ENCODE measurements at places on chromosomes 3 and 15.

- no peak for DNase-seq
These were observed 229.7 kb upstream of the TBL1XR1 start for GRCh38 chr3:177426878-177427495.

DNA sequence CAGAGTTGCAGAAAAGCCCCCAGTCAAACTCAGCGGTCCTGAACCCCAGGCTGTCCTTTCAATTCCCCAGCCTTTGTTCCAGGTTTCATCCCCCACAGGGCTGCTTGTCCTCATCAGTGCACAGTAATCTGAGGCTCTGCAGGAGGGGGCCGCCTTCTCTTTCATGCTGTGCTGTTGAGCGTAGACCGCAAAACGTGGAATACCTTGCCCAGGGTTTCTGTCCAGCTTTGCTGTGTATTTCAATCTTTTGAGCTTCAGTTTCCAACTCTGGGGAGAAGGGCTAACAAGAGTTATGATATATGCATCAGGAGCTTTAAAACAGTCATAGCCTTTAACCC, 64.8 kb downstream of the FAM43A start:
- DNase-seq: no peak

DNA sequence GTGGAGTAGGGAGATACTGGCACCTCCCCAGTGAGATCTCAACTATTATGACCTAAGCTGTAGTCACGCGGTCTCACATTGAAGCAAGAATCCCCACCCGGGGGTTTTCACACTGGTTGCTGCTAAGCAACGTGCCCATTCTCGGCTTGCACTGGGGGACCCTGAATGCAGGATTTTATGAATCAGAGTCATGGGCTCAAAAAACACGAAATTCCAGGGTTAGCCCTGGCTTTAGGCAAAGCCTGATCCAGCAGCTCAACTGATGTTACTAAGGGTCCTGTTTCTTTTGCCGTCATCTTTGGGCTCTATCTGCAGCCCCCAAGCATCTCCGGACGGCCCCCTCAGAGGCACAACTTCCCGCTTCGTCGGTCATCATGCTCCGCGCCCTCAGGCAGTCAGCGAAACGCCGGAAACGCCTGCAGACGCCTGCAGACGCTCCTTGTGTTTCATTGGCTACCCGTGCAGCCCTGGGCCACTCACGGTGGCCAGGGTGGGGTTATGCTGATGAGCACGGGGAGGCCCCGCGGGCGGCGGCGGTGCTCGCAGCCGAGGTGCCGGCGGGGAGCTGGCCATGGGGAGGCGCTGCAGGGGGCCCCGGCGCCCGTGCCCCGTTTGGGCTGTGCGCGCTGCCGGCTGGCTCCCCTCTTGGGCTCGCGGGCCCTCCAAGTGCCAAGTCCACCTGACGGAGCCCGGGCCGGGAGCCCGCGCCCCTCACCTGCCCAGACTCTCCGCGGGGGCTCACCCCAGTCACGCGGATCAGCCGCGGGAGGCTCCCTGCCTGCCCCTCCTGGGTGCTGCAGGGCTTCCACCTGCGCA, 25.8 kb downstream of the EFCC1 start:
- peak; percentile 77 for DNase-seq

DNA sequence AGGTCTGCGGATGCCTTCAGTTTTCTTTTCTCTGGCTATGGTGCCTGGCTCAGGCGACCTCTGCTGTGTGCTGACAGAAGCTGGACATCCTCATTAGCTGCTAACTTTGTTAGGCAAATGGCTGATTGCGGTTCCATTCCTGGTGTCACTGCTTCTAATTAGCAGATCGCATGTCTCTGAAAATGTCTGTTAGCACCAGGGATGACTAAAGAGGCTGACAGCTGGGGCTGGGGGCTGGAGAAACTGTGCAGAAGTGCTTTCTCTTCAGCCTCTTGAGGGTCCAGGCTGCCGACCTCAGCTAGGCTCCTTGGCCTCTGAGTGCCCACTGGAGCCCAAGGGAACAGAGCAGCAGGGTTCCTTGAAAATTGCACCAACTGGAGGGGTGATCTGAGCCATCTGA, 39.3 kb downstream of the CHCHD6 start:
- DNase-seq: no peak

DNA sequence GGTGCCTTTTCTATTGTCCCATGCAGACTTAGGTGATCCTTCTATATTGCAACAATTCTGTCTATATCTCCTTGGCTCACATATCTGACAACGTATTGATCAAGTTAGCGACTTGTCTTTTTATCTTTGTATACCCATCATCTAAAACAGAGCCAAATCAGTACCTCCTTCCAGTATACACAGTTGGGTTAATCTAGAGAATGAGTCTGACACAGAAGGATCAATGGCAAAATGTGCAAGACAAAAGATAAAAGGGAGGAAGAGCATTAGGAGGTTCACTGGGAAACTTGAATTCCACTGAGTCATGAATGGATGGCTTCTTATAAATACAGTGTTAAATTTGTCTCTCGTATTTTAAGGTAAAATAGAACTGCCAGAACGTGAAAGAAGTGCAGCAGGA, 6.0 kb downstream of the AADAC start:
- no peak for DNase-seq

DNA sequence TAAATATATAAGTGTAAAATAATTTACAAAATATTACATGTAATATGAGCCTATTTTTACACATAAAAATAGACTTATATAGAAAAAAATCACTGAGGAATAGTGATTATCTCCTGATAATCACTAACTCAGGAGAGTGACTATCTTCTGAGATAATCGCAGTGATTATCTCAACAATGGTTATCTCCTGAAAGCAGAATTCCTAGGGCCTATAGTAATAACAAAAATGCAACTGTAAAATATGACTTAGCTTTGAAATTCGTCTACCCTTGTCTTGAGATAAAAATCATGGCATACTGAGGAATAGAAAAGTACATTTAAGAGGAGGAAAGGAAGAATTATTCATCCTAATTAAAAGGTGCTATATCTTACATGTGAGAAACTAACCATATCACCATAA, 117.0 kb upstream of the ASB14 start:
- no peak for DNase-seq

- no peak for DNase-seq
These were observed 1.1 kb upstream of the MGLL start for GRCh38 chr3:127823426-127823857.

DNA sequence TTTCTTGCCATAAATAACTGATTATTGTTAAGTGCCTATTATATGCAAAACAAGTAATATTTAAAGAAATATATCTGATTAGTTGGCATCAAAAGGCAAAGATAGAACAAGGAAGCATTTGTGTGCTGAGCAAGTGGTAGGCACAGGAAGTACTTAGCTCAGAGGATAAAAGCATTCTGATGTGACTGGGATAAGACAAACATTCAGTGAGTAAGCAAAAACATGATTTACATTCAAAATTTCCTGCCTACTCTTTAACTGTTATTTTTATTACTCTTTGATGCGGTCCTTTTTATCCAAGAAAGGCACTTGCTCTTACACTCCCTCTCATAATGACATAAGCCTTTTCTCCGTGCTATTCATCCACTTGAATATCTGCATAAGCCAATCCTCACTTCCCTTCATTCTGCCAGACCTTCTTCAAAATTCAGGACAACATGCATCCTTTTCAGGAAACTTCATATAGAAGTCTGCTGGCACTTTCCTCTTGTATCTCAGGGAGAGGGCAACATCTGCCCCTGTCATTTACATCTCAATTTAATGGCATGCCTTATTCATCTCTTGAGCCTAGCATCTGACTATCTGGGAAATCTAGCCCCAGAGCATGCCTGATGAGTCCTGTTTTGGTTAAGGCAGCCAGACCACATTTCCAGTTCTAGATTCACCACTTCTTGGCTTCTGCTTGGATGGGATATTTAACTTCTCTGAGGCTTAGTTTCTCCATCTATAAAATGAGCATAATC, 478.2 kb upstream of the ROBO2 start:
- DNase-seq: no peak

GRCh38 chr3:23135026-23135785, 67.9 kb upstream of the UBE2E2 start:
- no peak for DNase-seq

DNA sequence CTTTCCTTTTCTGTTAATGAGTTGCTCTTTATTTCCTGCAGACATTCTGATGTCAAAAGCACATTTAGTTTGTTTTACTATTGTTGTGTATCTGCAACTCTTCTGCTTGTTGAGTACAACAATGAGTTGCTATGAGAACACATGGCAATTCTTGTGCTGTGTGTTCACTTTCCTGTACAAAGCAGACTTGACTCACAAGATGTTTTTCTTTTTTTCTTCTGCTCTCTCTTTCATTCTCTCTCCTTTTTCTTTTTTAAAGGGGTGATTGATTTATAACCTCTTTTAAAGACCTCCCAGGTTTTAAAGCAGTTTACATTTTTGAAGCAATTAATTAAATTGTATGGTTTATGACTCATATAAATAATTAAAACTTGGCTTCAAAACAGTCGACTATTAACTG, 31.6 kb upstream of the ABHD10 start:
- no peak for DNase-seq

GRCh38 chr3:125192190-125193035, 20.1 kb downstream of the SLC12A8 start:
- DNase-seq: no peak

Data from activated CD8-positive, alpha-beta memory T cell treated with anti-CD3 and anti-CD28 coated beads for 1 hour (primary cell).